ENCODE measurements at places on chromosomes 1 and 21.

DNA sequence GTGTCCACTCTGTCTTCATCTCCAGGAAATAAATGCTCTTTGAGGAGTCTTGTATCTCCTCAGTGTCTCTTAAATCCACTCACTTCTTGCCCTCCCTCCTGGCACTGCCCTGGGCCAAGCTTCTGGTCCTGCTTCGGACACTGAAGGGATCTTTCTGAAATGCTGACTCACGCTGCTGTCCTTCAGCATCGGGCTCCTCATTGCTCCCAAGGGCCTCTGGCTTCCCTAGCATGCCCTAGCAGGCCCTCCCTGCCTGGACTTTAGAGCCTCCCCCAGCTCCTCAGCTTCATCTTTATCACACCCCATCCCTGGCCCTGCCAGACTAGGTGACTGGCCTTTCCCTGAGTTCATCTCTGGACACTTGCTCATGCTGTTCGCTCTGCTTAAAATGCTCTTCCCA is 96.6 kb downstream of the FOXD2 start:
- DNase-seq, result no peak

GRCh38 chr1:1020415-1021009 is 592 bp downstream of the AGRN start:
- peak; percentile 62 for DNase-seq

GRCh38 chr1:206070627-206071304 is 17.8 kb downstream of the RHEX start:
- no peak for DNase-seq

DNA sequence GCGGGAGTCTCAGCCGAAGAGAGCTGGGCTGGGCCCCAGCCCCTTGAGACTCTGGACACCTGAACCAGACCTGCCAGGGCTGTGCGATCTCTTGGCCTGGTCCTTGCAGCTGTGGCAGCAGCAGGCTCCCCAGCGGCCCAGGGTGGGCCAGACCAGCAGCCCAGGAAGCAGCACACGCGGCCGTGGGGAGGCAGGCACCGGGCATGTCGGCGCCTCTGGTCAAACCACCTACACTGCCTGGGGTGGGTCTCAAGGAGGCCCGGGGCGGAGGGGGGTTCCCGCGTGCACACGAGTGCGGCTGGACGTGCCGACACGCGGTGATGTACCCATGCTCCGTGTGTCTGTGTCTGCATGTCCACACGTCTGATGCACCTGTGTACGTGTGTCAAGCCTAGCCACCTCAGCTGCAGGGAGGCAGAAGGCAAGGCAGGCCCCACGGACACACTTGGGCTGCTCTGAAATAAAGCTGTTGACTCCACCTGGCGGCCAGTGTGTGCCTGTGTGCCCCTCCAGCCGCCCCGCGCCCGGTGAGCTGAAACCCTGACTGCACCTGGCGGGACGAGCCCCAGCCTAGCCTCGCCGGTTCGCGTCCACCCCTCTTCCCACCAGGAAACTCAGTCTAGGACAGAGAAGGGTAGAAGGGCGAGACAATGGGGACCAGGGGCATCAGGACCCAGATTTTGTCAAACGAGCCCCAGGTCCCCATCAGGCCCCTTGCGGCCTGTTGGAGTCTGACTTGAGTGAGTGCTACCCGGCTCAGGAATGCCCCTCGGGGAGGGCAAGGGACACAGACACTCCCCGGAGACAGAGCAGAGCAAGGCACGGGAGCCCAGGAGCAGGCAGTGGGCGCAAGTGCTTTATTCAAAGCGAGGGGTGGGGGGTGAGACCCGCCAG is 11.6 kb downstream of the SCNN1D start:
- peak; percentile 87 for DNase-seq

- DNase-seq, result no peak
Observed at GRCh38 chr1:218488986-218489385, 143.8 kb downstream of the TGFB2 start.

DNA sequence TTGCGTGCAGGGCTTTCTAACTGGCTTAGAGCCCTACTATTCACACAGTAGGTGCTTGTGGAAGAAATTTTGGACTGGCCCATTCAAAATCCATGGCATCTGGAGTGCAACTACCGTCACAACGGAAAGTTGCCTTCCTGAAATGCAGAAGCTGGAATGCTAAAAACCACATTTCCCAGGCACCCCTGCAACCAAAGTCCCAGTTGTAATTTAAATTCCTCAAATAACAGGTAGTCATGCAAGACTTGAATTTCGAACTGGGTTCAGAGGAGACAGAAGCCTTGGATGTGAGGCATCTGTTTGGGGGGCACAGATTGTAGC is 186.7 kb downstream of the TOMM20 start:
- DNase-seq, result no peak

GRCh38 chr1:9628541-9629444 is 22.7 kb upstream of the PIK3CD start:
- peak; percentile 75 for DNase-seq

- DNase-seq, result no peak
Observed at GRCh38 chr1:165696625-165697100, 1.7 kb downstream of the ALDH9A1 start.

- no peak for DNase-seq
Observed at GRCh38 chr1:224047538-224047937, 66.4 kb upstream of the FBXO28 start.

DNA sequence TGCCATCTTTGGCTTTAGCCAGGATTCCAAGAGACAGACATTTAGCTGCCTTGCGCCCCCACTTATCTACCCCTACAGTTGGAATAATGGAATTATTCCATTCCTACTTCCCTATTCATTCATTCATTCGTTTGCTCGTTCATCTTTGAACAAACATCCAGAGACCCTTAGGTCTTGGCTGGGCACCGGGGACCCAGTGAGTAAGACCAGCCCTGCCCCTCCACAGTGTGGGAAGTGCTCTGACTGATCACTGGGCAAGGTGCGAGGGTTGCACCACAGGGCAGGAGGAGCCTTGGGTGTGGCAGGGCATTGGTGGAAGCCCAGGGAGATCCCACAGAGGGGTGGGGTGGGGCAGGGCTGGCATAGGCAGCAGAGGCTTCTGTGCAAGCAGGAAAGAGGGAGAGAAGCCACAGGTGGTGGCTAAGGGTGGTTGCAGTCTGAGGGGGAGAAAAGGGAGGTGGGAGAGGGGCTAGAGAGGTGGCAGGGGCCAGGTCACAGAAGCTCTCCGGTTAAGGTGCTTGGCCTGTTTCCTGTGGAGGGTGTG is 35.0 kb upstream of the TMEM61 start:
- DNase-seq, result no peak

DNA sequence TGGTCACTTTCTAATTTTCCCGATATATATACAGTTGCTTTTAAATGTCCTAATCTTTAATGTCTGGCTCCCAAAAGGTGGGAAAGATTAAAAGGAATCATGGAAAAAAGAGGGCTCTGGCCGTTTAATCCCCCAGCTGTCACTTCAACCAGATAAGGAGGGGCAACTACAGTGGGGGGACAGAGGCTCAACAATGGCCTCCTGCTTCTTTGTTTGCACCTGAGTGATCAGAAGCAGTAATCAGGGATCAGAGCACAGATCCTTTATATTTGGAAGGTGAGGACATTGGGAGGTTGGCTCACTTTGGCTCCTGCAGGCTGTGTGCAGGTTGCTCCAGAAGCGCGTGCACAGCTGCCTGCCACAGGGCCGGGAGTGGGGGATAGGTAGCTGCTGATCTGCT is 212.8 kb downstream of the FMN2 start:
- no peak for DNase-seq

- DNase-seq, result no peak
Observed at GRCh38 chr1:234748066-234748465, 138.1 kb upstream of the IRF2BP2 start.

GRCh38 chr21:37658121-37658816 is 258.0 kb downstream of the KCNJ6 start:
- no peak for DNase-seq

DNA sequence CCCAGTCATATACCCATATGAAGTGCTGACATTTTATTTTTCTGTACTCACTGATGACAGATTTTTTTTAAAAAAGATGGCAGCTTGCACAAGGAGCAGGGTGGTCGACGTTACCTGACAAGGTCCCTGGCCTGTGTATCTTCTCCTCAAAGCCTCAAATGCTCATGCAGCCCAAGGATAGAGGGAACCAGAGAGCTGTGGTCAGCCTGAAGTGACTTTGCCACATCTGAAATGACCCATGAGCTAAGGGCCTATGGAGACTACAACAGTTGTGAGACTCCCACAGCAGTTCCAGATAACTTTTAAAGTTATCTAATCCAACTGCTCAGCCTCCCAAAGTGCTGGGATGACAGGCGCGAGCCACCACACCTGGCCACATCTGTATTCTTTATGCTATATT is 131.1 kb downstream of the GLUL start:
- no peak for DNase-seq

DNA sequence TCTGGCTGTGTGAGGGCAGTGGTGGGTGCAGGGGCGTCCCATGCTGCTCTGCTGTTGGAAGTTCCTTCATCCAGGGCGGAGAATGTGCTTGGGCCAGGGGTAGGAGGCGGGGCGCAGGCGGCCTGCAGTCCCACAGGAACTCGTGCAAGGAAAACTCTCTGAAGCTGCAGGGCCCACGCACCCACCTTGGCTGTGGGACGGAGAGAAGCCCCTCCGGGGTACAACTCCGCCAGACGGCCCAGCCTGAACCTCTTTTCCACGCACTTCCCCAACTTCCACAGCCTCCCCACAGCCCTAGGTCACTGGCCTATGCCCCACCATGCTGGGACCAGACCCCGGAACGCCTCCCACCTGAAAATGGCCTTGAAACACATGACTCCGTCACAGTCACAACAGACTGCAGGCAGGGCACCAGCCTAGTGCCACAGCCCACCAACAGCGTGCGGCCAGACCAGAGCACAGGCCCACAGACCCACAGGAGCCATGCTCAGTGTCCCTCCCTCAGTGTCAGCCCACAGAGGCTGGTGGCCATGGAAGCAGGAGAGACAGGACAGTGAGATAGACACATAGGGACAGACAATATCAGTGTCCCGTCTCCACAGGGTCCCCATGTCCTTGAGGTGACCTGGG is 47.8 kb downstream of the WNT9A start:
- no peak for DNase-seq

DNA sequence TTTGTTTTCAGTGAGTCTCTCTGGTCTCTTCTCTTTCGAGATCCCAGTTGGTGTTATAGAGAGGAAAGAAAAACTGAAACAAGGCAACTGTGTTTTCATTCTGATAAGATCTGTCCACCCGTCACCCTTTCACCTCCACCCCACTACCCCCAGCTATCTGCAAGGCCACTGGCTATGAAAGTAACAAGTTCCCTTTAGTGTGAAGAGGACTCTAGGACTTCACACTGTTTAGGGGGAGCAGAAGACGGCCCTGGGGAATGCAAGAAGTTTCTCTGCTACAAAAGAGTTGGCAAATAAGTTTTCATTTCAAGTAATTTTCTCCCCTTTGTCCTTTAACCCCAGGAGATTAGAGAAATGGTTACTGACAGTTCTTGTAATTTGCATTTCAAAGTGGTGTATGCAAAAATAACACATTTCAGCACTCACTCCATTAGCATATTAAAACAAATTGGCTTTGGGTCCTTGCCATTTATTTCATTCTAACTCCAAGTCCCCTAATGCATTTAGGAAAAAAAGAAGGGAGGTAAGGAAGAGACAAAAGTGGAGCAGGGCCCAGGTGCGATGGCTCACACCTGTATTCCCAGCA is 79.6 kb upstream of the PPM1J start:
- DNase-seq, result no peak

- DNase-seq, result no peak
Observed at GRCh38 chr1:246765521-246765920, 41.3 kb downstream of the SCCPDH start.

GRCh38 chr1:198747127-198747526 is 108.3 kb downstream of the PTPRC start:
- no peak for DNase-seq

GRCh38 chr1:202590126-202590525 is 120.1 kb downstream of the SYT2 start:
- no peak for DNase-seq

- DNase-seq, result no peak
Observed at GRCh38 chr21:17467392-17467791, 45.5 kb upstream of the CXADR start.

DNA sequence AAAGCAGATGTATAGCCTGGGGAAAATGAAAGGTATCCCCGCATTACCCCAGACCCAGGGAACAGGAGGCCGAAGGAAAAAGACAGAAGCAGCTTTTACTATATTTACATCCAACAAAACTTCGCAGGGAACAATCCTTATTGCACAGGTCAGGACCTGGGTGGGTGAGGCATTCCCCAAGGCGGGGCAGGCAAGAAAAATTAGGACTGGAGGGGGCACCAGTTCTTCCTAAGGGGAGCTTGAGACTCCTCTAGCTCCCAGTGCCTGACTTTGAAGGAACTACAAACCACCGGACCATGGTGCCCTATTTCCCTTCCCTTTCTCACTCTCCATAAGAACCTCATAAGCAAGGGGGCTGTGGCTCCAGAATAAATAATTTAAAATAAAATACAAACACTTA is 6.7 kb upstream of the GATAD2B start:
- DNase-seq, result no peak

DNA sequence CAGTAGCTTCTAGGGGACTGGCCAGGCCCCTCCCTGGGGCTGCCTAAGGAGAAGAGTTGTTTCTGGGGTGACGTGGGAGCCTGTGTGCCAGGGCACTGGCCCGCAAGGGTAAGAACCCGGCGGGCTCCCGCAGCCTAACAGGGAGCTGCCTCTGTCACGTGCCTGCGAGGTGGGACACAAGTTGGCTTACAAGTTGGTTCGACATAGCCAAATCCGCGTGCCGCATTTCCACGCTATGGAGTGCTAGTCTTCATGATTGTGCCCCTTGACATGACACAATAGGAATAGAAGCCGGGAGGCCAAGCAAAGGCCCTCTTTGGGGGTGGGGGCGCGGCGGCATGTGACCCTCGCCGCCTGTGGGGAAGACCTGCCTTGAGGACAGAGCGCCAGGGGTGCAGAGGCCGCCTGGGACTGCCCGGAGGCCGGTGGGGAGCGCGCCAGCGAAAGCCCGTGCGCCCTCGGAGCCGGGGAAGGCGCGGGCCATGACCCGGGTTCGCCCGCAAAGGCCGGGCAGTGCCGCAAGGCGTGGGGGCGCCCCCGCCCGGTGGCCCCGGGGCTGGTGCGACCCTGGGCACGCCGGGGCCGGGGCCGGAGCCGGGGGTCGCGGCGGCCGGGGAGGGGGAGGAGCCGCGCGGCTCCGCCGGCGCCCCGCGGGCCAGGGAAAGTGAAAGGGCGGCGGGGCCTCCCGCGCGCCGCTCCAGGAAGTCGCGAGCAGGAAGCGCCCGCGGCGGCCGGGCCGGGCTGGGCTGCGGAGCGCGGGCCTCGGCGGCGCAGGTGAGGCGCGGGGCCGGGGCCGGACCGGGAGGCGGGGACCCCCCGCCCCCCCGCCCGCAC is at the start of gene SLC37A1:
SLC37A1 (plus strand) TSS at position 702 of the 834 bp plus-strand sequence. CDS start 4,603 bp downstream, outside the sequence.
- peak; percentile 76 for DNase-seq

GRCh38 chr1:89894210-89895201 is 73.7 kb downstream of the LRRC8D start:
- no peak for DNase-seq
